ENCODE measurements at places on chromosomes 3 and 15.

GRCh38 chr3:52259035-52259434, 13.5 kb downstream of the PPM1M start:
- no peak for DNase-seq

GRCh38 chr3:129085818-129086217, 25.2 kb downstream of the GP9 start:
- no peak for DNase-seq

GRCh38 chr3:46001178-46001577, 5.6 kb upstream of the FYCO1 start:
- no peak for DNase-seq

- peak; percentile 74 for DNase-seq
Measured at GRCh38 chr3:149016669-149017541, 25.6 kb downstream of the GYG1 start.

DNA sequence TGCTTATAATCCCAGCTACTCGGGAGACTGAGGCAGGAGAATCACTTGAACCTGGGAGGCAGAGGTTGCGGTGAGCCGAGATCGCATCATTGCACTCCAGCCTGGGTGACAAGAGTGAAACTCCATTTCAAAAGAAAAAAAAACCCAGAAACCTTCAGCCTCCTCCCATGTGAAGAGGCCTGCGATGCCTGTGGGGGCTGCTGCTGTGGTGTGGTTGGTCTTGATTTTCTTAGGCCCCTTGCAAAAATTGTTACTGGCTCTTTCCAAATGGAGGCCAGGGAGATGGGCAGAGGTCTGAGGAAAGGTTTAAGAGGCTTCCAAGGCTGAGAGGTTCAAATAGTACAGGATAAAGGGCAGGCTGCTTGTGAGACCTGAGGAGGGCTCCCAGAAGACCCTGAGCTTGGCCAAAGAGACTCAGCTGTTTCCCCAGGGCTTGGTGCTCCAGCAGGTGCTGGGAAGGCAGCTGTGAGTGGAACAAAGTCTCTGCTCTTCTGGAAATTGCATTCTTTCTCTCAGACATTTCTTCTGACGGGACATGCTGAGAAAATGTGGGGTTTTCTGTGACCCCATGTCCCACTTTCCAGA, 18.4 kb downstream of the GCSAM start:
- no peak for DNase-seq

DNA sequence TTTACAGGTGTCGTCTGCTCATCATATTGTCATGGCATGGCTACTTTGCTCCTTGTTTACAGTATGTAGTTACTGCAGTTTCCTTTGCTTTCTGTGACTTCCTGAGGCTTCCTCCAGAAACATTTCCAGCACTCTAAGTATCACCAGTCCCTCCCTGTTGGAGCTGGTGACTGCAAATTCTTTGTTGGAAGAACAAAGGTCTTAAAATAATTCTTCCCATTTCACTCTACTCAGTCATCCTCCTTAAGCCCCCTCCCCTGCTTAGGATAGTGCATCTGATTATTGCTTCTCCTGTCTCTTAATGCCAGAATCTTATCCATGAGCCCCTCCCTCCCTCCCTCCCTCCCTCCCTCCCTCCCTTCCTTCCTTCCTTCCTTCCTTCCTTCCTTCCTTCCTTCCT, 72.0 kb downstream of the C3orf38 start:
- no peak for DNase-seq

DNA sequence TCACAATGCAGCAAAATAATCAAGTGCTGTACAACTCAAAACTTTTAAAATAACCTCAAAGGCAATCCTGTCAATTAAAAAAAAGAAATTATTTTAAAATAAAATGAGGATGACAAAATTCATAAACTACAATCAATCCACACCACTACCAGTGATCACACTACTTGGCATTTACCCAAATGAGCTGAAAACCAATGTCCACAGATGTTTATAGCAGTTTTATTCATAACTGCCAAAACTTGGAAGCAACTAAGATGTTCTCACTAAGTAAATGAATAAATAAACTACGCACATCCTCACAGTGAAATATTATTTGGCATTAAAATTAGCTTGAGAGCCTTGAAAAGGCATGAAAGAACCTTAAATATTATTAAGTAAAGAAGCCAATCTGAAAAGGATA, 121.3 kb downstream of the STAG1 start:
- DNase-seq: no peak

- no peak for DNase-seq
Measured at GRCh38 chr15:89963301-89964231, 37.6 kb upstream of the ZNF710 start.

DNA sequence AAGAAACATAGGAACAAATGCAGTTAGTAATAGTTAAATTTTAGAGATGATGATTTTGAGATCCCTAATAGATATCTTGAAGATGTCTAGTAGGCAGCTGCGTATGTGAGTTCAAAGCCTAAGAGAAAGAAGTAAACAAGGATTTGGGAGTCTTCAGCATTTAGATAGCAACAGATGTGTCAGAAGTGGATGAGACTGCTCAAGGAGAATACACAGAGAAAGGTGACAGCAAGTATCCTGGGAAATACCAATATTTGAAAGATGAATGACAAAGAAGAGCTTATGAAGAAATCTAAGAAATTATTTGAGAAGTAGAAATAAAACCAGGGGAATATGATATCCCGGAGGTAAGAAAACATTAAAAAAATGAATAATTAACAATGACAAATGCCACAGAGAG, 130.9 kb downstream of the PCCB start:
- DNase-seq: no peak

- no peak for DNase-seq
Measured at GRCh38 chr3:17292556-17292955, 407.8 kb downstream of the PLCL2 start.

DNA sequence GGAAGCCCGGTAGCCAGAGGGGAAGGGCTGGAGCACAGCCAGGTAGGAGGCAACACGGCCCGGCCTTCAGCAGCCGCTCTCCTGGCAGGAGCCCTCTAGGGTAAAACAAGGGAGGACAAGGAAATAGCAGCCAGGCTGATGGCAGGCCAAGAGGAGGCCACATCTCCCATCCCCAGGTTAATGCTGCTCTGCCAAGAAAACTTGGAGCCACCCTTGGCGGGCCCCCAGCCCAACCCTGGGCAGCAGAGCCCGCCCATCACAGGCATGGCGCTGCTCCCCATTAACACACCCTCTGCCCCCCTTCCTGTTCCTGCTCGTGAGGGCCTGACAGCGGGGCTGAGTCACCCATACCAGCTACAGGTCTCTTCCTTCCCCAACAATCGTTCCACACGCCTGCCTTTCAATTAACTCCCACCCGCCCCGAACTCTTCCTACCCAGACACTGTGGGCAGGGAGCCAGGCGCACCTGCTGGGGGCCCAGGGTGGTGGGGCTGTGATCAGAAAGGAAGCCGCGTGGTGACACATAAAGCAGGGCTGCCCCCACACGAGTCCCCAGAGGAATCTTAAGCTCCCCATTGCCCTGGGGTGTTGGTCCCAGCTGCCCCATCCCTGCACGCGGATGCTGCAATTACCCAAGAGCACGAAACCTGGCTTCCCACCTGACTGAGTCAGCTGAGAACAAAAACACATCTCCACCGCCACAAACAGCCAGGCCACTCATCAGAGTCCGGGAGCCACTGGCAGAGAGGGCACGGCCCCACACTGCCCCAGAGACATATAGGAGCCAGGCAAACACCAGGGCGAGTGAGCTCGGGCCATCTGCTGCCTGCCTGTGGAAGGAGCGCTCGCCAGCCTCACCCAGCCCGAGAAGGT, at the start of gene C15orf62:
Gene C15orf62 (plus strand): TSS at position 707 of the 873 bp plus-strand sequence. CDS start 516 bp downstream, outside the sequence.
- no peak for DNase-seq

DNA sequence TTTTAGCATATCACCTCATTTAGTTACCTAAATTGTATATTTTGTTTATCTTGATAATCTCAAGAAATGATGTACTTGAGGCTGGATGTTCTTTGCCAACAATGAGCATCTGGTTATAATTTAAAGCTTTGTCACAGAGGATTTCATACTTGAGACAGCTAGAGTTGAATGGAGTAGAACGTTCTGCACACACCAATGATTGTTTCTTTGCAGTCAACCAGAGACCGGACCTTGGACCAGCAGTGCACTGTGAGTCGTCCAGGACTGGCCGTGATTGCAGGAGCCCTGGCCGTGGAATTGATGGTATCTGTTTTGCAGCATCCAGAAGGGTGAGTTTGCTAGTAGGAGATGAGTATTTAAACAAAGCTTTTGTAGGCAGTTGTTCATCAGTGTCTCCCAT, 90.4 kb downstream of the ATG7 start:
- DNase-seq: no peak

GRCh38 chr3:118369892-118370491, 664.7 kb downstream of the IGSF11 start:
- DNase-seq: no peak

- no peak for DNase-seq
Measured at GRCh38 chr15:98906712-98907083, 100.9 kb downstream of the PGPEP1L start.

- DNase-seq: no peak
Measured at GRCh38 chr3:136396916-136397315, 146.8 kb downstream of the PCCB start.

DNA sequence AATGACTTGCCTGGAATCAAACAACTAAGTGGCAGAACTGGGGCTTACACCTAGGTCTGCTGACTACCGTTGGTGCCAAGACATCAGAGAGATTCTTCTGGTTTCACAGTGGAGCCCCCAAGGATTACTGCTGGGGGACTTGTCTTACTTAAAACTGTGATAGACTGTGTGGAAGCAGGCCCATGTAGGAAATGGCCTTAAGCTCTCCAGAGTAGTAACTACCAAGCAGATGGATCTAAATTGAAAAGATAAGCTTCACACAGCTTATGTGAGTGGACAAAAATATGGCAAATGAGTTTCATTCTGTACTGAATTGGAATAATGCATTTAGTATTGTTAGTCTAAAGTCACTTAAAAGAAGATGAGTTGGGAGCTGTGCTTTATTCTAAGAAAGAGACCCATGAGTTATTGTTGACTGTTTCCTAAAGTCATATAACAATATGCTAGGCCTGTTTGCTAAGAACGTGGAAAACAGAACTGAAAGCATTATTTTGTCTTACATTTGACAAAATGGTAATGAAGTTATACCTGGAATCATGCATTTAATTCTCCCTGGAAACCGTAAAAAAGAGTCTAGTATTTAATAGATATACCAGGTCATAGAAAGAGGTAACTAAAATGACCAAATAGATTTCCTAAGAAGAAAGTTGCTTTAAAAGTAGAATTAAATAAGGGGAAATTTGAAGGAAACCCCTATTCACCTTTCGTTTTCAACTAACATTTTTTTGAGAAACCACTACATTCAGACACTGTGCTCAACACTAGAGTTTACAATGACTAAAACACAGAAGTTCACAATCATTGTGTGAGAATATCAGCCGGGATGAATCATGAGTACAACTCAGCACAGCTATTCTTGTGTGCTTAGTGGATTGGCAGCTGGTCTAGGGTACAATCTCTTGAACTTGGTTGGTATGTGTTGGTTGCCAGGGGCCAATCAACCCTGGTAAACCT, 13.0 kb upstream of the MAPK6 start:
- DNase-seq: no peak

GRCh38 chr15:24269166-24269571, 406.4 kb upstream of the NPAP1 start:
- DNase-seq: no peak

- DNase-seq: no peak
Measured at GRCh38 chr3:167330993-167331785, 48.9 kb downstream of the ZBBX start.

- no peak for DNase-seq
Measured at GRCh38 chr3:134029256-134029733, 430 bp downstream of the SLCO2A1 start.

- no peak for DNase-seq
Measured at GRCh38 chr3:194906229-194906629, 220.5 kb downstream of the FAM43A start.

GRCh38 chr15:77037388-77038209, 33.3 kb downstream of the TSPAN3 start:
- DNase-seq: no peak

DNA sequence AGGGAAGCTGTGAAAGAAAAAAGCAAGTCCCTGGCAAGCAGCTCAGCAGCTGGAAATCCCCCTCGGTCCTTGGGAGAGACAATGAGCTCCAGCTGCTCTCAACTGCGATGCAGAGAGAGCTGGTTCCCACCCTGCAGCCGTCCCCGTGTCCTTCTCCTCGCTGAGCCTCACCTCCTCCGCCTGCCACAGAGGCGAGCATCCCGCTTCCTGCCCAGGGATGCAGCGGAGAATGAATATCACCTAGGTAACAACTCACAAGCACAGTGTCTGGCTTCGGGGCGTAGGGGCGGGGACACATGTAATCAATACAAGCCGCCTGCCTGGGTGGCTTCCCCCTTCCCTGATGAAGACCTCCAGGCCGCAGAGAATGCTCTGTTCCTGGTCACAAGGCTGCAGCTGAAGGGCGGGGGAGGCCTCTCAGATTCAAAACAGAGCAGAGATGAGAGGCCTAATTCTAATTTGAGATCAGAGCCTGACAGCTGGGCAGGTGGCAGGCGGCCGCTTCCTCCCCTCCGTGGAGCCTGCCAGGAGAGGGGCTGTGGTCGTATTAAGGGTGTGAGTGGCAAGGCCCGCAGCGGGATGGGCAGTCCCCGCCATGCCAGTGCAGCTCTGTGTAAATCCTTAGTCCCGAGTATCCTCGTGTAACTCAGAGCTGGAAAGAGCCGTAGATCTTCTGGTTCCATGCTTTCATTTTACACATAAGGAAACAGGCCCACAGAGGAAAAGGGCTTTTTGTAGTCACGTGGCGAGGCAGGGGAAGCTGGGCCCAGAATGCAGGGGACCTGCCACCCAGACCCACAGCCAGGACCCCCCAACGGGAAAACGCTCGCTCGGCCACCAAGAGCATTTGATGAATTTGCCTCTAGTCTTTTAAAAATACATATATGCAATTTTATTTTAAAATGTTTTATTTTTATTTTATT, 24.3 kb downstream of the ZDHHC19 start:
- no peak for DNase-seq

DNA sequence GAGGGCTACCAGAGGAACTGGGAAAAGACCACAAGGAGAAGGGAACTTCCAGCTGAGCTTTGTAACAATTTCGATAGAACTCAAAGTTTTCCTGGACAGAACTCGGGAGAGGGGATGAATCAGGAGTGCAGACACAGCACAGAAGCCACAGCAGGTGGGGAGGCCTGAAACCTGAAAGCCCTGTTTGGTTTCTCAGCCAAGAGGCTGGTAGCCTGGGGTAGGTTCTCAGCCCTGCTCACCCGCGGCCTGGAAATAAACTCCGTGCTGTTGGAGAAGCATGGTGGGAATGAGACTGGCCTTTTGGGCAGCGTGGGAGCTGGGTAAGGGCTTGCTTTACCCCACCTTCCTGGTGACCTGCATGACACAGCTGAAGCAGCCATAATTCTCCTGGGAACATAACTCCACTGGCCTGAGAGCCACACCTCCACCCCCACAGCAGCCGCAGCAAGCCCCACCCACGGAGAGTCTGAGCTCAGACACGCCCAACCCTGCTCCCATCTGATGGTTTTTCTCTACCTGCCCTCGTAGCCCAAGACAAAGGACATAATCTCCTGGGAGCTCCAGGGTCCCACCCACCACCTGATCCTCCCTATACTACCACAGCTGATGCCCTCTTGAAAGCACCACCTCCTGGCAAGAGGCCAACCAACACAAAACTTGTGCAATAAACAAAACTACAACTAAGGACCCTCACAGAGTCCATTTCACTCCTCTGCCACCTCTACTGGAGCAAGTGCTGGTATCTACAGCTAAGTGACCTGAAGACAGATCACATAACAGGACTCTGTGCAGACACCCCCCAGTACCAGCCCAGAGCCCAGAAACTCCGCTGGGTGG, 52.5 kb upstream of the CHRM5 start:
- DNase-seq: peak; percentile 18

All from retinal pigment epithelial cell (primary cell).